NCI-H1436 treated with DMSO at 0.1 percent for 48 hours (cell line): ENCODE measurements at places on chromosomes 7 and 10.

GRCh38 chr10:35306852-35307251 lies 29.5 kb upstream of the CCNY start:
- no peak for DNase-seq

DNA sequence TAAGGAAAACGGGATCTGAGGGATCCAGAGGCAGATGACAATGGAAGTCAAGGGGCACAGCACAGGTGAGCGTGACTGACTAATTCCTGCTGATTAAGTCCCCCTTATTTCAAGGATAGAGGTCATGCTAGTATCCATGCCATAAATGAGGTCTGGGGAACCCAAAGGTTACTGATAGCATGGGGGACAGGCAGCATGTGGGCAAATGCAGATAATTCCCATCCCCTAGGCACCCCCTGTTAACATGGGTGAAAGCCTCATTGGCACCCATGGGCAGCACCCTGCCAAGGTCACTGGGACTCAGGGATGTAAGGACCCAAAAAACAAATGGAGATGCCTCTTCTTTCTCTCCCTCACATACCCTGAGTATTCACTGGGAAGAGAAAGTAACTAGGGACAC lies 139.7 kb downstream of the WDR11 start:
- no peak for DNase-seq

DNA sequence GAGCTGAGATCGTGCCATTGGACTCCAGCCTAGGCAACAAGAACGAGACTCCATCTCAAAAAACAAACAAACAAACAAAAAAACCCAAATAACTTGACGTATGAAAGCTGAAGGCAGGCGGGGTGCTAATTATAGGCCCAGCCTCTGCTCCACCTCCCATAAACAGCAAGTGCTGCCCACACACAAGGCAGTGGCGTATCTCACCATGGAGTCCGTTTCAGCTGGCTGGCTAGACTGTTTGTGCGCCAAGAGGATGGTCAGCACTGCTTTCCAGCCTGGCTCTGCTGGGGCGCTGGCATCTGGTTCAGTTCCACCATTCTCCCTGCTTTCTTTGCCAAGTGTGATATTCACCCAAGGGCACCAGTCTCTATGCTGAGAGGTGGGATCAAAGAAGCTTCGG lies 29.1 kb downstream of the ZC3HC1 start:
- no peak for DNase-seq

- DNase-seq, result no peak
Observed at GRCh38 chr7:43105521-43106120, 6.8 kb upstream of the HECW1 start.

- no peak for DNase-seq
Observed at GRCh38 chr7:55173671-55174070, 154.9 kb downstream of the EGFR start.

DNA sequence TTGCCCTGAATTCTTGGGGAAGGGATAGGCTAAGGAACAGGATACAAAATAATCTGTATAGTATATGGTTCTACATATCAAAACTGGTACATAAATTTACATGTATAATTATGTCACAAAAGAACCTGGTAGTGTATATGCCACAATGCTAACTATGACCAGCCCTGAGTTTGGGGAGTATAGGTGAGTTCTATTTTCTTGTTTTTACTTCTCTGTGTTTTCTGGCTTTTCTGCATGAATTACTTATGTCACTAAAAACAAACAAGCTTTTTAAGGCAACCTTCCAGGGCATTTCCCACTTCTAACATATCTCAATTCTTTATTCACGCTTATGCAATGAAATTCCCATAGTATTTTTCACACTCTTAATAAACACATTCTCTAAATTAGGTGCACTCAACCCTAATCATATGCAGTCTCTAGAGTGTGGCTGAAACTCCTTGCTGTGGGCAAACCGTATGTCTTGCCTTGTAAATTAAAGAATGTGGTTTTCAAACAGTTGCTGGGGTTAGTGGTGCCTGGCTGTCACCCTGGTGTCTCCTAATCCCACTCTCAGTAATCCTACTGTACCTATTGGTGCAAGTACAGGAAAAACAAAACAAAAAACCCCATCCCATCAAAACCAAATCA lies 14.0 kb upstream of the INSIG1 start:
- DNase-seq, result no peak

DNA sequence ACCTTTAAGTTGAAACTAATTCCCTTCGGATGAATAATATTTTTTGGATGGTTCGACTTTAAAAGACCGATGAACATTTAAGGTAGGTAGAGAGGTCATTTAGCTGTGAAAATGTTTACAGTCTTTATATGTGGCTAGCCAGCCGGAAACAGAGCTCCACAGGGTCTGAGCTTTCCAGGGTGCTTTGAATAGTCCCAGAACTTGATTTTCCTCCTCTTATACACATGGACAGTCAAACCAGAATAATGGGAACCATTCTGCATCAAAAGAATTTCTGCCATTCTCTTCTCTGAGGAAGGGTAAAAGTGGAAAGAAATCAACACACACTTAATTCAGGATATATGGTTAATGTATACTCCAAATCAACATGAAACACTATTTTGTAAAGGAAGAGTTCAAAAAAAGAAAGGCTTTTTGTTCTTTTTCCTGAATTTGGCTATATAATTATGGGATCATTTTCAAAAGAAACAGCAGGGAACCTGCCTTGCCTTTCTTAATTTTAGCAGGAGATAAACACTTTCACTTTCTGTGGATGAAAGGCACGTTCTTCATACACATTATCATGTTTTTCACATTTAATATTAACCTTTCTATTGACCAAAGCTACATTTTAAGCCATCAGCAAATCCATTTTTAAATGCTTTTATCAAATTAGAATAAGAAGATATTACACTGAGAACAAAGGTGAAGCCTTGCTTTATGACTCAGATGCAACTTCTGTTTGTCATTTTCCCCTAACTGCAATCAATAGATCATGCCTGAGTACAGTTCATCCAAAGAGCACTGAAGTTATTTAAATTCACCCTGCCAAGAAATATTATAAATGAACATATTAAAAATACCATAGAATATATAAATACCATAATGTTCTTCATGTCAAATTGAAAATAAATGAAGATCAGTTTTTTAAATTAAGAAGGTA lies 307.3 kb downstream of the THSD7A start:
- DNase-seq, result no peak

GRCh38 chr7:94145602-94146001 lies 141.4 kb upstream of the BET1 start:
- DNase-seq, result no peak

DNA sequence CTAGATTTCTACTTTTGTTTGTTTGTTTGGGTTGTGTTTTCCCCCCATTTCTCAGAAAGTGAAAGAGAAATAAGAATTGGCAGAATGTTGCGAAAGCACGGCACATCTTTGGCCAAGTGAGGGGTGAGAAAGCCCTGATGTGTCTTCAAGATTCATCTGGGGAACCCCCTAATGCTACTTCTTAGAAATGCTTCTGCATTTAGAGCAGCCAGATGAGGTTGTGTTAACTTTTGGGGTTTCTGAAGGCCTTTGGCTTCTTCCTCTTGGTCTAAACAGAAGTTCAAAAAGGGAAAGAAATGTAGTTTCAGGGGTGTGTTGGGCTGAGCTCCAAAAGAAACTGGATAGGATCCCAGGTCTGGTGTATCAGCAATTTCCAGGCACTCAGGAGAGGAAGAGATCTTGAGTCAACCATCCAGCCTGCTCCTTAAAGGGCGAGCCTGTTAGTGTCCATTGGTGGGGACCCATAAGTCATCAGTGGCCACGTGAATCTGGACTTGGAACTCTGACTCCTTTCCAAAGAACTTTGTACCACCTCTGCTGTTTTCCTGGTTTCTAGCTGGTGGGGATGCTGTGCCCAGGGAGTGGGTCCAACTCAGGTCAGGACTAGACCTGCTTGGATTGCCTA lies 6.5 kb downstream of the DUSP5 start:
- DNase-seq, result no peak

- DNase-seq, result no peak
Observed at GRCh38 chr7:131527456-131527855, 29.0 kb downstream of the PODXL start.

- DNase-seq, result no peak
Observed at GRCh38 chr7:44693641-44694313, 54.9 kb upstream of the ZMIZ2 start.

GRCh38 chr10:113132591-113133121 lies 182.6 kb downstream of the TCF7L2 start:
- DNase-seq, result no peak

GRCh38 chr10:130576427-130576826 lies 440.2 kb downstream of the GLRX3 start:
- DNase-seq, result no peak

- no peak for DNase-seq
Observed at GRCh38 chr7:139682136-139683013, 95.4 kb downstream of the HIPK2 start.

GRCh38 chr7:148800677-148801076 lies 83.4 kb downstream of the EZH2 start:
- no peak for DNase-seq

DNA sequence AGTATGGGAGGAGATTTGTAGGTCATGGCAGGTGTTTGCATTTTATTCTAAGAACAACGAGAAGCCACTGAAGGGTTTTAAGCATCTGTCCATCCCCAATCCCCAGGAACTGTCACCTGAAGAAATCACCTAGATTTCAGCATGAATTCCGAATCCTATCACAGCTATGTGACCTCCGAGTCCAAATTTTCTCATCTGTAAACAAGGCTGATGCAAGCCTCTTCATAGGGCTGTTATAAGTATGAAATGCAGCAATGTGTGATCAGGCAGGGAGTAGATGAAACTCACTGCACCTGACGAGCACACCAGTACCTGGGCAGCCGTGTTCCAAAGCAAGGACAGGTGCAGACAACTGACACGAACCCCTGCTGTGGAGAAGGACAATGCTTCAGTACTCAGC lies 14.0 kb downstream of the HABP2 start:
- no peak for DNase-seq
